ENCODE measurements at places on chromosomes 11 and 22. TPM values are rescaled to one million over a fixed set of nuclear protein-coding genes. Genes with fewer than 3 reads are reported as not detected.

GRCh38 chr11:66495401-66495854, 15.0 kb upstream of the BBS1 start:
- no peak overlapping the region for H3K27ac ChIP-seq
- H3K4me1 ChIP-seq: no peaks in the 10 kb centered on the region
- peaks cover 25% of the 10 kb centered on the region for H3K36me3 ChIP-seq
- H3K27me3 ChIP-seq: no peaks in the 10 kb centered on the region

DNA sequence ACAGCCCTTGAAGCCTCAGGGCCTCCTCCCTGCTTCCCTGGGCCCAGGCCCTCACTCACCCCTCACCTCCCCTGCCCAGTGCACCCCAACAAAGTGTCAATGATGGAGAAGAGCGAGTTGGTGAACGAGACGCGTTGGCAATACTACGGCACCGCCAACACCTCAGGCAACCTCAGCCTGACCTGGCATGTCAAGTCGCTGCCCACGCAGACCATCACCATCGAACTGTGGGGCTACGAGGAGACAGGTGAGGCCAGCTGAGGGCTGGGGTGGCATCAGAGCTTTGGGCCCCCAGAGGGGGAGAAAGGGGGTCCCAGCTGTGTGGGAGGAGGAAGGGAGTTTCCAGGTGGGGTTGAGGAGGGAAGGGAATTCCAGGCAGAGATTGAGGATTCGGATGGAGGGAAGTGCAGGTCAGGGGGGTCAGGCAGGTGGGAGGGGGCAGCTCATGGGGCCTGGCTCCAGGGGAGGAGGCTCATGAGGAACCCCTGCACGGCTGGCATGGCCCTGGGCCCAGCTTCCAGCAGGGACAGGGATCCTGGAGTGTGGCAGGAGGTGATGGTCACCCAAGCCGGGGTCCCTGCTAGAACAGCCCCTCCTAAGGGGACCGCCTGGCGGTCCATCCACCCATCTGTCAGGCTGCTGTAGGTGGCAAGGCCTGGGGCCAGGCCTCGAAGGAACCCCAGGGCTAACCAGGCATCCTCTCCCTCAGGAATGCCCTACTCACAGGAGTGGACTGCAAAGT, 2.9 kb downstream of the SUSD2 start:
- no peaks in the 10 kb centered on the region for H3K27me3 ChIP-seq
- no peak for DNase-seq
- no peaks in the 10 kb centered on the region for H3K4me1 ChIP-seq
- H3K4me3 ChIP-seq: no peak overlapping the region

- H3K36me3 ChIP-seq: no peaks in the 10 kb centered on the region
- H3K4me1 ChIP-seq: peaks cover 39% of the 10 kb centered on the region
- H3K27me3 ChIP-seq: no peaks in the 10 kb centered on the region
- H3K4me3 ChIP-seq: no peak overlapping the region
- no peak for DNase-seq
- no peak overlapping the region for H3K27ac ChIP-seq
These were observed 11.6 kb downstream of the DGCR2 start for GRCh38 chr22:19110646-19111045.

GRCh38 chr11:48101958-48102357, 114.7 kb upstream of the OR4B1 start:
- no peak for DNase-seq
- H3K36me3 ChIP-seq: no peaks in the 10 kb centered on the region
- H3K4me3 ChIP-seq: no peak overlapping the region
- H3K27ac ChIP-seq: no peak overlapping the region
- H3K27me3 ChIP-seq: no peaks in the 10 kb centered on the region

- H3K36me3 ChIP-seq: no peaks in the 10 kb centered on the region
- peaks cover 8% of the 10 kb centered on the region for H3K27me3 ChIP-seq
- peak; percentile 78 for DNase-seq
- no peak overlapping the region for H3K27ac ChIP-seq
- no peaks in the 10 kb centered on the region for H3K4me1 ChIP-seq
- no peak overlapping the region for H3K4me3 ChIP-seq
These were observed 84.4 kb upstream of the SEPTIN5 start for GRCh38 chr22:19629720-19630419.

GRCh38 chr11:18111005-18111404, 5.1 kb upstream of the SAAL1 start:
- DNase-seq: no peak
- H3K36me3 ChIP-seq: no peaks in the 10 kb centered on the region
- no peak overlapping the region for H3K27ac ChIP-seq

- no peaks in the 10 kb centered on the region for H3K36me3 ChIP-seq
- no peak overlapping the region for H3K27ac ChIP-seq
- no peak for DNase-seq
- H3K27me3 ChIP-seq: no peaks in the 10 kb centered on the region
- H3K4me3 ChIP-seq: no peak overlapping the region
These were observed 19.7 kb upstream of the TSPAN18 start for GRCh38 chr11:44707094-44707493.

DNA sequence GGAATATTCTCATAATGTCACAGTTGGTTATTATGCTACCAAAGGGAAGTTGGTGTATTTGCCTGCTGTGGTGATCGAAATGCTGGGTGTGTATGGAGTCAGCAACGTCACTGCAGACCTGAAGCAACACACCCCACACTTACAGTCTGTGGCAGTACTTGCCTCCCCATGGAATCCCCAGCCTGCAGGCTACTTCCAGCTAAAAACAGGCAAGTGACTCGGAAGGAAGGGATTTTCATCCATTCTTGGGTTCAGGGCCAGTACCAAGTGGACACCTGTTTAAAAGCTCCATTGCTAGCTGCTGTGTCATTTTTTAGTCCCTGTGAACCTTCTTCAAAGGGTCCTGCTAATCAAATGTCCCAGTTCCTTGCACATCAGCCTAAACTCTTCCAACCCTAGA, 149.6 kb downstream of the C11orf91 start:
- H3K27me3 ChIP-seq: no peaks in the 10 kb centered on the region
- H3K4me1 ChIP-seq: no peaks in the 10 kb centered on the region
- H3K27ac ChIP-seq: no peak overlapping the region
- H3K4me3 ChIP-seq: no peak overlapping the region
- no peaks in the 10 kb centered on the region for H3K36me3 ChIP-seq

GRCh38 chr22:37101311-37102066, 8.0 kb downstream of the TMPRSS6 start:
- DNase-seq: no peak
- H3K36me3 ChIP-seq: no peaks in the 10 kb centered on the region
- no peak overlapping the region for H3K4me3 ChIP-seq
- no peak overlapping the region for H3K27ac ChIP-seq
- H3K27me3 ChIP-seq: no peaks in the 10 kb centered on the region

DNA sequence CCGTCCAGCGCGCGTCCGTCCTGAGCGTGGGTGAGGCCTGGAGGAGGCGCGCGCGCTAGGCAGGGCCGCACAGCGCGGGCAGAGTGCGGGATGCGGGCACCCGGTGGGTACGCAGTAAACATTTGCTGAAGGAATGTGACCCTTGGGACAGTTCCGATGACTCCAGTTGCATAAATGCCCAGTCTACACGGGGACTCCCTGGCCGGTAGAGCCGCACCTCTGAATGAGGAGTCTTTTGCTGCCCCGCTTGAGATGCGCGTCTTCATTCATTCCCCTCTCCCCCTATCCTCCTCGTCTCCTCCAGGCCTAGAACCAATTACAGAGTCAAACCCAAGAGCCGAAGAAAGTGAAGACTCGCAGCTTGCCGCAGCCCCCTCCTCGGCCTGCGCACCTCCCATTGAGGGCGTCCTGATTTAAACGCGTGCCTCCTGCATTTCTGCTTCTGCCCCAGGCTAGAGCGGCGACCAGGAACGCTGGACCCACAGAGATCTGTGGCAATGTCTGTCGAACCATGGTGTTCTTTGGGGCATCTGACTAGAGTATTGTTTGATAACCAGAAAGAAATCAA, 729 bp upstream of the CHKB start:
- peak overlapping the region; percentile 18 for H3K27ac ChIP-seq
- H3K36me3 ChIP-seq: no peaks in the 10 kb centered on the region
- no peaks in the 10 kb centered on the region for H3K27me3 ChIP-seq
- no peak for DNase-seq
- peak overlapping the region; percentile 85 for H3K4me3 ChIP-seq

DNA sequence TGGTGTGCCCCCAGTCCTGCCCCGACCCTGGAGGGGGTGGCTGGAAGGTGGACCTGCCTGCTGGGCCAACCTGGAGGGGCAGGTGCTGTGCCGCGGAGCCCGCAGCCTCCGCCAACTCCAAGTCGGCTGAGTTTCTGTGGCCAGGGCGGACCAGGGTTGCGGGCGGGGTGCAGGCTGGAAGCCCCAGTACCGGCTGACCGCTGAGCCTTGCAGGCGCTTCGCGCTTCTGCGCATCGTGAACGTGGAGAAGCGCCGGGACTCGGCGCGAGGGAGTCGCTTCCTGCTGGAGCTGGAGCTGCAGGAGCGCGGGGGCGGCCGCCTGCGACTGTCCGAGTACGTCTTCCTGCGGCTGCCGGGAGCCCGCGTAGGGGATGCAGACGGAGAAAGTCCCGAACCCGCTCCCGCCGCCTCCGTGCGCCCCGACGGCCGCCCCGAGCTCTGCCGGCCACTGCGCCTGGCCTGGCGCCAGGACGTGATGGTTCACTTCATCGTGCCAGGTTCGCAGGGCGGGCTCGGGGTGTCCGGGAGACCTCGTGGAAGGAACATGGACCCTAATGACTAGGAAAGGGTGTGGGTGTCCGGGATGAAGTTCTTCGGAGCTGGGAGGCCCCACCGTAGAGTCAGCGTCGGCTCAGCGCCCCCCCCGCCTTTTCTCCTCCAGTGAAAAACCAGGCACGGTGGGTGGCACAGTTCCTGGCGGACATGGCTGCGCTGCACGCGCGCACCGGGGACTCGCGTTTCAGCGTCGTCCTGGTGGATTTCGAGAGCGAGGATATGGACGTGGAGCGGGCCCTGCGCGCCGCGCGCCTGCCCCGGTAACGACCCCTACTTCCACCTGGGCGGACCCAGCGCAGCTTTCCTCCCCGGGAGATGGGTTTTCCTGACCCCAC, 10.2 kb downstream of the B4GALNT4 start:
- H3K36me3 ChIP-seq: no peaks in the 10 kb centered on the region
- H3K4me3 ChIP-seq: no peak overlapping the region
- H3K4me1 ChIP-seq: no peaks in the 10 kb centered on the region
- DNase-seq: no peak
- no peaks in the 10 kb centered on the region for H3K27me3 ChIP-seq

DNA sequence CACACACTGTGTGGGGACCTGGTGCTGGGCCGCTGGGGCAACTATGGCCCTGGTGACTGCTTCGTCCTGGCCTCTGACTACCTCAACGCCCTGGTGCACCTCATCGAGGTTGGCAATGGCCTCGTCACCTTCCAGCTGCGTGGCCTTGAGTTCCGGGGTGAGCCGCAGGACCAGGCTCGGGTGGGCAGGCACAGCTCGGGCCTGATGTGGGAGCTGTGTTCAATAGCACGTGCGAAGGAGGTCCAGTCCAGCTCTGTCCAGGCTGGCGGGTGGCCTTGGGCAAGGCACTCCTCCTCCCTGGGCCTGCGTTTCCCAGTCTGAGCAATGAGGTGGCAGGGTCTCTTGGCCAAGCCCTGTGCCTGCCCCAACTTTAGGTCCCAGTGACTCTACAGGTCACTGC, 8.3 kb upstream of the SIPA1 start:
- peak; percentile 60 for DNase-seq
- H3K4me1 ChIP-seq: no peaks in the 10 kb centered on the region
- no peaks in the 10 kb centered on the region for H3K36me3 ChIP-seq
- peak overlapping the region; percentile 34 for H3K27ac ChIP-seq
- H3K4me3 ChIP-seq: no peak overlapping the region

- no peaks in the 10 kb centered on the region for H3K27me3 ChIP-seq
- H3K27ac ChIP-seq: no peak overlapping the region
- H3K4me1 ChIP-seq: no peaks in the 10 kb centered on the region
- no peak overlapping the region for H3K4me3 ChIP-seq
These were observed 144.1 kb downstream of the ARHGAP42 start for GRCh38 chr11:100830978-100831732.

- H3K27ac ChIP-seq: no peak overlapping the region
- H3K4me3 ChIP-seq: no peak overlapping the region
- H3K36me3 ChIP-seq: no peaks in the 10 kb centered on the region
- no peaks in the 10 kb centered on the region for H3K27me3 ChIP-seq
These were observed 301.8 kb downstream of the NTM start for GRCh38 chr11:131672191-131672590.

DNA sequence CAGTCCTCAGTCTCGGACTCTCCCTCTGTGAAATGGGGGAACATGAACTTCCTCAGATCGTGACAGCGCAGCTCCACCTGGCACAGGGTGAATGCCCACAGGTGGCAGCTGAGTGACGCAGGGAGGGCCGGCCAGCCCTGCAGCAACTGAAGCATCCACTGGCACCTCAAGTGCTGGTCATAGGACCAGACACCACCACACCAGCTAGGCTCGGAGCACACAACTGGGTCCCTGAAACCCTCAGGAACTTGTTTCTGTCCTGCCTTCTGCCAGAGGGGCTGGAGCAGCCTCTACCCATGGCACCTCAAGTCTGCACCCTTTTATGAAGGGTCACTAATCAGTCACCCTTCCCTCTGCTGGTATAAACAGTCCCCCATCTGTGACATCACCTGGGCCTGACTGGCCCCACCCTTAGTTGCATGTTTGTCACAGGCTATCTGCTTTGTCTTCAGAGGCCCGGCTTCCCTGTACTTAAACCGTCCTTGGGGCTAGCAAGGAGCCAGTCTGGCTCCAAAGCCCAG, 7.4 kb upstream of the CDC42BPG start:
- H3K36me3 ChIP-seq: no peaks in the 10 kb centered on the region
- H3K4me1 ChIP-seq: peaks cover 31% of the 10 kb centered on the region
- DNase-seq: no peak
- H3K27me3 ChIP-seq: no peaks in the 10 kb centered on the region

DNA sequence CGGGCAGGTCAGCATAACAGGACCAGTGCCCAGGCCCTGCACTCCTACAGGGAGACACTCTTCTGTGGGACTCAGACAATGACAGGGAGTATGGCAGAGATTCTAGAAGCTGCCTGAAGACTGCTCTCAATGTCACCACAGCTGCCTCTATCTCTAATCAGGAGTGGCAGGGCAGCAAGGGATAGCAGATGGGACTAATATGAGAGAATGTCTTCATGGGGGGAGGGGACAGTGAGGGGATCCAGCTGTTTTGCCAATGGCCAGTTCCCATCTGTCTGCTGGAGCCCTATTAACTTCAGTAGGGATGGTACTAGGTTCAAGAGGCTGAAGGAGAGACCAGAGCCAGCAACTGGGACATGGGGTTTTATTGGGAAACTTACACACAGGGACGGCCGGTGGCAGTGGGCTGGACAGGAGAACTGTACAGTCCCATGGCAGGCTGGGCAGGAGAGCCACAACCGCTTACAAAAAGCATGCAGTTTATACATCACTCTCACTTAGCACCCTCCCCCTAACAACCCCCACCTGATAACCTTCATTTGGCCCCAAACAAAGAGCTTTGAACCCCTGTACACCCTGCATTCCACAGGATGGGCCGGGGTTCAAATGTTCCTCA, 2.5 kb upstream of the CD82 start:
- no peaks in the 10 kb centered on the region for H3K27me3 ChIP-seq
- no peak overlapping the region for H3K27ac ChIP-seq
- H3K4me1 ChIP-seq: peaks cover 16% of the 10 kb centered on the region
- H3K36me3 ChIP-seq: no peaks in the 10 kb centered on the region
- no peak overlapping the region for H3K4me3 ChIP-seq

GRCh38 chr11:22466809-22467208, 128.6 kb downstream of the SLC17A6 start:
- no peak overlapping the region for H3K4me3 ChIP-seq
- H3K4me1 ChIP-seq: no peaks in the 10 kb centered on the region
- no peak overlapping the region for H3K27ac ChIP-seq

GRCh38 chr11:27217948-27218420, 145.0 kb downstream of the CCDC34 start:
- H3K27me3 ChIP-seq: no peaks in the 10 kb centered on the region
- H3K36me3 ChIP-seq: no peaks in the 10 kb centered on the region
- H3K4me3 ChIP-seq: no peak overlapping the region
- peak; percentile 79 for DNase-seq
- peaks cover 53% of the 10 kb centered on the region for H3K4me1 ChIP-seq

PIK3C2A gene
- total RNA-seq: 52.8 TPM

CHRM4 gene
- not detected for total RNA-seq

CHEK1 gene
- total RNA-seq: 3.0 TPM

TSSK2 gene
- total RNA-seq: not detected

KCNE3 gene
- total RNA-seq: 23.2 TPM

COX8A gene
- 390 TPM for total RNA-seq

All from adrenal gland (tissue), 19 donors.